ENCODE measurements at places on chromosomes 2 and 18.

DNA sequence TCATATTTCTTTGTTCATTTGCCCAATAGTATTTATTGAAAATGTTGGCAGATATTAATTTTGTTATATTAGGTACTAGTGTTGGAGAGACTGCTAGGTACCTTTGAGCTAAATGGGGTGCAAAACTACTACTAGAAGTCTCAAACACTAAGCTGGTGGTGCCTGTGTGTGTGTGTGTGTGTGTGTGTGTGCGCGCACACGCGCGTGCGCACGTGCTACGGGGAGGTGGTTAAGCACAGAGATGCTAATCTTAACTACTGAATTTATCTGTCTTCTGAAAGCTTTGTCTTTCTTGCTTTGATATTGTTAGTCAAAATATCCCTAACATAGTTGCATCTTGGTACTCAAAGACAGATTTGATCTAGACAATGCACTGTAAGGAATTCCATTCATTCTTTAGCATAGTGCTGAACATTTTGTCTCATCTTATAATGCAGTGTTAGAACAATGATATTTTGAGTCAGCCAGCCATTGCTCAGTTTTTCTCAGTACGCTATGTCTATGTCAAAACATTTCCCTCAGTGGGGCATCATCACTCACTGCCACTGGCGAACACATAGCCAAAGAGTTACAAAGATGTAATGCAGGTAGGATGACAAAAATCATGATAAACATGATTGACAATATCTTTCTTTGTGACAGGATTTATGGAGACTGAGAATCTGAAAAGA, 396.0 kb upstream of the RGPD4 start:
- DNase-seq = no peak

DNA sequence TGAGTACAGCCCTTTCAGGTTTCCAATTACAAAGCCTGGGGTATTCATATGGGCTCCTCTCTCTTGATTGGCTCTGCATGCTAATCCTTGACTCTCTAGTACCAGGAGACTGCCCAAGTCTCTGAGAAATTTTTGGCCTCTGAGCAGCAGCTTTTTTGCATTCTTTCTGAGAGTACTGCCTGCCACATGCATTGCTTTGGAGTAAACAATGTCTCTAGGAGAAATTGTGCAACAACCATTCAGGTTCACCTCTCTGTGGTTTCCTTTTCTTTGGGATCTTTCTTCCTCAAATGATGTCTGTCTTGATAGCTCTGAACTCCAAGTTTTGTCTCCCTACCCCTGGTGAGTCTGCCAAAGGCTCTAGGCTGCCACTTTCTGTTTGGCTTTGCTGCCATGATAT, 115.8 kb upstream of the SETBP1 start:
- no peak for DNase-seq

GRCh38 chr18:57776767-57777166, 26.3 kb downstream of the ATP8B1 start:
- DNase-seq = no peak

DNA sequence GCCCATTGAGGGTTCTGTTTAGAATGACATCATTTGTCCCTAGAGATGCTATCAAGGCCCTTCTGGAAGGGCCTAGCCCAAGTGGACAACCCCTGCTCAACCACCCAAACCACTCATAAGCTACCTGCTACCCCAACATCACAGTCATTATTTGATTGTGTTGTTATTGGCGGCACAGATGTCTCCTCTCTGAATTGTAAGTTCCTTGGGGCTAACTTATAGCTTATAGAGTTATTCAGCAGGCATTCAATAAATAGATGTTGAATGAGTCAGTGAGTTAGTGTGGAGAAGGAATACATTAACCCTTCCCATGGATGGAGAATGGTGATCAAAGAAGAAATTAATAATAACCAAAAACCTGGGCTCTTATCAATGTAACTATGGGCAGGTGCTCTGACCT, 80.0 kb downstream of the ACAA2 start:
- DNase-seq = no peak

- no peak for DNase-seq
Measured at GRCh38 chr2:117411983-117412382, 402.5 kb upstream of the DDX18 start.

DNA sequence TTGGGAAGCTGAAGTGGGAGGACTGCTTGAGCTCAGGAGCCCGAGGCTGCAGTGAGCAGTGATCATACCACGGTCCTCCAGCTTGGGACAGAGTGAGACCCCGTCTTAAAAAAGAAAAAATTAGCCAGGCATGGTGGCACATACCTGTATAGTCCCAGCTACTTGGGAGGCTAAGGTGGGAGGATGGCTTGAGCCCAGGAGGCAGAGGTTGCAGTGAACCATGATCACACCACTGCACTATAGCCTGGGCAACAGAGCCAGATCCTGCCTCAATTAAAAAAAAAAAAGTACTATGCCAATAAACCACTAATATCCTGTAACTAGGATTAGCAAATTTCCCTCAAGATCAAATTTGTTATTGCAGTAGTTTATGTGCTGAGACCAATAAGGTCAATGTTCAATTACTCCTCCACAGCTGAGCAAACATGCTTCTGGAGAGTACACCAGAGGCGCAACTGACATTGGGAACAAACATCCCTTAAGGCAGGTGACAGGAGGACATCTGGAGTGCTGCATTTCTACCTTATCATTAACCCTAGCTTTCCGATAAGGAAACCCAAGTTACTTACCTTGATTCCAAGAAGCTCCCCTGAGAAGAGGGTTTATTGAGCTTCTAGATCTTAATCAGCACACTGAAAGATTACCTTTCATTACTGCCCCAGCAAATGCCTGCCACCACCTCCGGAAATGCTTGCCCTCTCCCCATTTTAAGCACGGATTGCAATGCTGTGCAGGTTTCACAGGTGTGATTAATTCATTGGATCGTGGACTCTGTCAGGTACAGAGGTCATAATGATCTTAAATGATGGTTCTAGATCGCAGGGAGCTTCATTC, 26.2 kb downstream of the MGAT4A start:
- DNase-seq = no peak

GRCh38 chr2:17918789-17919188, 40.3 kb downstream of the KCNS3 start:
- no peak for DNase-seq

- no peak for DNase-seq
Measured at GRCh38 chr2:24317491-24317920, 42.8 kb downstream of the ITSN2 start.

DNA sequence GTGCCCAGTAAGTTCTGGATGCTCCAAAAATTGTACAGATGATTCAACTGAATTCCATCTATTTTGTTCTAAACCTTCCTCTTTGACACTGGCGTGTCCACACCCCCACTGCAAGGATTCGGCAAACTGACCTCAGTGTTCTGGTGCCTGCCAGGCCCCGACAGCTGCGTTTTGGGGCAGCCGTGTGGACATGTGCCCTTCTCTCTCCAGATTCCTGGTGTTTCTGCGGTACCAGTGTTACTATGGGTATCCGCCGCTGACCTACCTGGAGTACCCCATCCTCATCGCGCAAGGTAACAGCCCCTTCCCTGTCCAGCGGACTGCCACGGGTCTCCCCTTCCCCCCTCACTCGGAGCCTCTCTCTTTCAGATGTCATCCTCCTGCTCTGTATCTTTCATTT, 5.0 kb downstream of the SLC66A3 start:
- DNase-seq = no peak

GRCh38 chr2:63544017-63544627, 44.2 kb downstream of the WDPCP start:
- no peak for DNase-seq

DNA sequence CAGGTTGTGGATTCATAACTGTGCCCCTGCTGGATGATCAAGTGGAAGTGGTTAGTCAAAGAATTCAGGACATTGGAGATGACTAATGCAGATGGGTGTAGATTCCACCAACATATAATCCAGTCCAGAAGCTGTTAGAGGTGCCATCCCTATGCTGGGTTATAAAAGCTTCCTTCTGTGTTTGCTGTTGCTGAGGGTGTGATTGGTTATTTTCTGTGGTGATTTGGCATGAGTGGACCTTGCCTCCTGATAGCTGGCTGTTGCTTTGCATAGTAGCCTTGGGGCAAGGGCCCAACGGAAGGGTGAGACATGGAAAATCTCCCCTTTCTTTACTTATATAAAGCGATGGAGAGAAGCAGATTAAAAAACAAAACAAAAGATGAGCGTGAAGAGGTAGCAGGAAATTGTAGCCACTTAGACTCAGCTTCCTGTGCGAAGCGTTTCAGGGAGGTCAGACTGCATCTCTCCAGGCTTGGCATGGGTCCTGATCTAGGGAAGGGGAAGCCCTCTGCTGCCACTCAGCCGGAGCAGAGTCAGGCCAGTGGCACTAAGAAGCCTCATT, 190.4 kb downstream of the FMNL2 start:
- no peak for DNase-seq

DNA sequence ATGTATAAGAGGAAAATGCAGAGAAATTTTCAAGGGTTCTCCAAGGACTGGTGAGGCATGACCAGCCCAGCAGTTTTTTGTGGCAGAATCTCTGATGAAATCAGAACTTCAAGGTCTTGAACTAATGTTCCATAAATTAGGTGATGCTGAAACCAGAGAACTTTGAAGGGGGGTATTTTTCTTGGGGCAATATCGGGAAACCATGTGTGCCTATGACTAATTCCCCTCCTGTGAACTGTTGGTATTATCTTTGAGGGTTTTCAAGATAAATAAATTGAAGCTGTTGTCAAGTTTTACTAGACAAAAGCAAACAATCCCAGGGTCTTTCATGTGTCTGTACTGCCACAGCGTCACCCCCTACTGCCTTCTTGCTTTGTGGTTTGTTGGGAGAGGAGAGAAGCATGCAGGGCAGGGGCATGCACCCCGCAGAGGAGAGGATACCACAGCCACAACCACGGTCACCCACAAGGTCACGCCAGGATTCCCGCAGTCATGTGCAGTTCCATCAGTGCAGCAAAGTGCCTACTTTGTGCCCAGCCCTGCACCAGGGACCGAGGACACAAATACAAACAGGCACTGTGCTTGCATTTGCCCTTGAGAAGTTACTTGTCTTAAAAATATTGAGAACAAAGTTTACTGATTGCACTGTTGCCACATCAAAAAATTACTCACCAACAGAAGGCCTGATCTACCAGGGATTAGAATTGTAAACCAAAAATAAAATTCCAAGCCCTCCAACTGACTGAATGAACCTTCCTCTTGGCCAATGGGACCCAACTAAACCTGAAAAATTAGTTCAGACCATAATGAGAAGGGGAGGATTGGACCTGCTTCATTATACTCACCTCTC, 413.3 kb upstream of the TRIB2 start:
- DNase-seq = no peak

DNA sequence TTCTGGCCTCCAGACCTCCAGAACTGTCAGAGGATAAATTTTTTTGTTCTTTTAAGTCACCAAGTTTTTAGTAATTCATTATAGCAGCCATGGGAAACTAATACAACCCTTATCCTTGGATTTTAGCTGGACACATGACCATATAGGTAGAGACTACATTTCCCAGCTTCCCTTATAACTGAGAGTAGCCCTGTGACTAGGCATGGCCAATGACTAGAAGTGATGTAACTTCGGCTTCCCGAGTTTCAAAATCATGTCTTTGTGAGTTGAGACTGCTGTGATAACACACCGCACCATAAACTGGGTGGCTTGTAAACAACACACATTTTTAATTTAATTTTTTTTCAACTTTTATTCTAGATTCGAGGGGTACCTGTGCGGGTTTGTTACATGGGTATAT, 134.0 kb upstream of the SERTAD2 start:
- no peak for DNase-seq

GRCh38 chr2:63589148-63589958, 590 bp downstream of the MDH1 start:
- no peak for DNase-seq

GRCh38 chr2:112938904-112939303, 27.9 kb downstream of the IL37 start:
- no peak for DNase-seq

- DNase-seq = no peak
Measured at GRCh38 chr18:12742453-12742852, 39.6 kb downstream of the PSMG2 start.

- DNase-seq = no peak
Measured at GRCh38 chr2:2324565-2325101, 6.4 kb downstream of the MYT1L start.

GRCh38 chr2:133691336-133691735, 123.1 kb upstream of the NCKAP5 start:
- DNase-seq = no peak

- DNase-seq = peak; percentile 60
Measured at GRCh38 chr2:20578895-20579825, 71.7 kb downstream of the HS1BP3 start.

DNA sequence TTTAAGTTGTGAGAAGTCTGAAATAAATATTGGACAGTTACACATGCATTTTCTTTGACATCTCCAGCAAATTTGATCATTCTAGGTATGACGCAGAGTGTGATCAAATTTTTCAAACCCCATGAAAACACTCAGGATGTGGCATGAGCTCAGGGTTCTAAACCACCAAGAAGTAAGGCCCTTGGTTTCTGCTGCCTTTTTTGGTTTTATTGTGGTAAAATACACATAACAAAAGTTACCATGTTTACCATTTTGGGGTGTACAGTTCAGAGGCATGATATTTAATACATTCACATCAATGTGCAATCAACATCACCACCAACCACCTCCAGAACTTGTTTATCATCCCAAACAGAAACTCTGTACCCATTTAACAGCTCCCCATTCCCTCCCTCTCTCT, 64.3 kb upstream of the TTN start:
- no peak for DNase-seq

- DNase-seq = no peak
Measured at GRCh38 chr2:205540036-205540435, 142.3 kb upstream of the NRP2 start.

DNA sequence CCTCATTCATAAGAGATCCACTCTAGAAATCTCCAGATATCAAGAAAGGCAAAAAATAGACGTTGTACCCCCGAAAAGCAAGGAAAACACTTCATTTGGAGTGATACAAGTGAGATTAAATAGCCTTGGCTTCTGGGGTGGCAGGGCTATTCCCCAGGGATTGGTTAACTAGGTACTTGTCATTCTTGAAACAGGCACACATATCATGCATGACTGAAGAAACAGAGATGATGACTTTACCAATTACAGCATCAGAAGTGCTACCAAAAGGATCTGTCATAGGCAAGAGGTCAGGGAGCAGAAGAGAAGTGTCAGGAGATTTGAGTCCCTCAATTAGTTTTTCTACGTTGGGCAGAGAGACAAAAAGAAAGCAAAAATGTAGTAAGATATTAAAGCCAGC, 45.2 kb upstream of the NFU1 start:
- DNase-seq = no peak

DNA sequence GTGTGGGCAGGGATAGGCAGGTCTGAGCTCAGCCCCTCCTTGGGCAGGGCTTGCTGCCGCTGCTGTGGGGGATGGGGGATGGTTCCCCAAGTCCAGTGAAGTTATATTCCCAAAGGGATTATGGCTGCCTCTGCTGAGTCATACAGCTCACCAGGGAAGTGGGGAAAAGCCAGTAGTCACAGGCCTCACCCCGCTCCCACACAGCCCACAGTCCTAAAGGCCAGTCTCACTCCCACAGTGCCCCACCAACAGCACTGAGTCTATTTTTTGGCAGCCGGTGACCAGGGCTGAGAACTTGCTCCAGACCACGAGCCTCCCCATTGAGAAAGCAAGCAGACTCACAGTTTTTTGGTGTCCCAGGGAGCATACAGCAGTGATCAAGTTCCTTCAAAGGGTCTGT, 173.3 kb downstream of the OSR1 start:
- DNase-seq = no peak
